ENCODE measurements at places on chromosomes 16 and 17.

- DNase-seq = no peak
These were observed 6.3 kb downstream of the SLC6A2 start for GRCh38 chr16:55661941-55662643.

DNA sequence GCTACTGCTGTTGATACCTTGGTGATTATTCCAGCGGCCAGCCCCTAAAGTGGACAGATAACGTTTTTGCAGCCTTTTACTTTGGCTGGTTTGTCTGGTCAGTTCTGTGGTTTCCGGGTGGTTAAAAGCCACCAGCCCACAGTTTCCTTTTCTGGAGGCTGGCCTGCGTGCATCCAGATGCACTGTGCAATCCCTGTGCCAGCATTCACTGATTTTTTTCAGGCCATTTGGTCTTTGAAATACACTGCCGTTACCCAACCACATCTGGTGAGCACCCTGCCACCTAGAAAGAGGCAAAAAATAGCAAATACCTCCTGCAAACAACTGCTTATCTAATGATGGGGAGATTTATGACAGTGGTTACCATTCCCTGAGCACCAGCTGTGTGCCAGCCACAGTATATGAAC, 797 bp downstream of the NUDT7 start:
- no peak for DNase-seq

GRCh38 chr17:78834571-78834970, 6.0 kb downstream of the USP36 start:
- no peak for DNase-seq

- no peak for DNase-seq
These were observed 13.9 kb downstream of the SMURF2 start for GRCh38 chr17:64648234-64648633.

GRCh38 chr17:37067555-37068111, 118.9 kb downstream of the AATF start:
- no peak for DNase-seq

DNA sequence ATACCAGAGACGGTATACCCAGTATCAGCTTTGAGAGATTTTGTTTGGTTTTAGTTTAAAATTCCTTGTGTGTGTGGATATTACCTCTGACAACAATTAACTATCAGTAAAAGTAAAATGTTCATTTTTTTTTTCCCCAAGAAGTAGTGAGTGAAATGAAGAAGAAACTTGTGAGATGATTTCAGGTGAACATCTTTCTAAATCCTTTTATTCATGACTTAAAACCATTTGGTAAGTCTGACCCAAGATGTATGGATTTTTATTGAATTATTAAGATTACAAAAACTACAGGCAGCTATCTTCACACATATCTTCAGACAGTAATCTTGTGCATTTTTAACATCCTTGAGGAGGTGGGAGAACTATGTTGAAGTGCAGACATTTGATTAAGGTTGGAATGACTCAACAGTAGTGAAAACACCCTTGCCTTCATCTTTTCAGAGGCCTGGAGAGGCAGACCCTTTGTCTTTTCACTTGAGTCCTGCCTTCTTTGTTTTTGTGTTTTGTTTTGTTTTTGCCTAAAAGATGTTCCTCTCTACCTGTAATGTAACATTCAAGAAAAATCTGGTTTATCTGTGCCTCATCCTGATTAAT, 240.3 kb upstream of the TBX2 start:
- no peak for DNase-seq

GRCh38 chr17:49715717-49716279, 8.0 kb upstream of the SLC35B1 start:
- DNase-seq = no peak

GRCh38 chr17:66272811-66273585, 29.4 kb upstream of the PRKCA start:
- no peak for DNase-seq

GRCh38 chr16:88724855-88725555, 18.7 kb downstream of the CTU2 start:
- DNase-seq = no peak

DNA sequence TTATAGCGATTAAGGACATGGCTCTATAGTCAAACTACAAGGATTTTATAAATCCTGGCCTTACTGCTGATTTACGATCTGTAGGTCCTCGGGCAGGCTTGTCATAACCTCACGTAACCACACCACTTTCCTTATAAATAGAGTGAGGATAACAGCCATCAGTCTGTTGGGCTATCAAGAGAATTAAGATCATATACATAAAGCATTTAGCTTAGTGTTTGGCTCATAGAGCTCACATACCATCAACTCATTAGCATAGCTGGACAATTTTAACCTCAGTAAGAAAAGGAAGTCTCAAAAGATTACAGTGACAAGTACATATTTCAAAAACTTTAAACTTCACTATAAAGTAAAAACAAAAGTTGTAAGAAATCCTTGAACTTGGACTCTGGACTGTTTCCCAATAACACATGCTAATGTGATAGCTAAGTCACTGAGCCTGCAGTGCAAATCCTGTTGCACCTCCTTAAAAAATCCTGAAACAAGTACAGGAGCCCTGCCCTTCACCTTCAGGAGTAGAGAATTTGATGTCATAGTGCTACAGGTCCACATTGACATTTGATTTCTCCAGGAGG, 20.8 kb upstream of the CLEC3A start:
- DNase-seq = no peak

- no peak for DNase-seq
These were observed 2.4 kb downstream of the THRA start for GRCh38 chr17:40064971-40065768.

- DNase-seq = no peak
These were observed 77.7 kb downstream of the XYLT1 start for GRCh38 chr16:17392857-17393692.

GRCh38 chr16:30786936-30787612, at the start of gene ZNF629:
TSS of gene ZNF629 (minus strand) at chr16:30787205. CDS start at chr16:30784482, 2,723 bp downstream.
- DNase-seq = no peak

DNA sequence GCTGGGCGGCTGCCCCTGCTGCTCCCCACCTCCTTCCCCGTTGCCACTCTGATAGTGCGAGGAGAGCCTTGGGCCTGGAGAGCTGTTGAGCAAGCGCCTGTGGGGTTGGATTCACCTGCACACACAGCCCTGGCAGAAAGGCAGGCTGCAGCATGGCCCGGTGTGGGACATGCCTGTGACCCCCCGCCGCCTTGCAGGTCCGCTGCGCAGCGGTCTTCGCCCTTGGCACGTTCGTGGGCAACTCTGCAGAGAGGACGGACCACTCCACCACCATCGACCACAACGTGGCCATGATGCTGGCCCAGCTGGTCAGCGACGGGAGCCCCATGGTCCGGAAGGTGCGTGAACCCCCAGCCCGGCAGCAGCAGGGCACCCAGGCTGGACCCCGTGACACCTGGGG, 106.8 kb upstream of the CHMP6 start:
- DNase-seq = no peak

- DNase-seq = no peak
These were observed at the start of gene SLFN14 for GRCh38 chr17:35560703-35561102. TSS of gene SLFN14 (minus strand) at chr17:35560819. CDS start at chr17:35558062, 2,757 bp downstream.

- no peak for DNase-seq
These were observed 180.9 kb downstream of the AIPL1 start for GRCh38 chr17:6254036-6254435.

- no peak for DNase-seq
These were observed 2.0 kb downstream of the CD300LB start for GRCh38 chr17:74529243-74529642.

- DNase-seq = no peak
These were observed 21.4 kb downstream of the RPTOR start for GRCh38 chr17:80566054-80566400.

GRCh38 chr16:5056352-5056751, 9.4 kb downstream of the C16orf89 start:
- DNase-seq = peak; percentile 7
